HL-60 (cell line): ENCODE measurements at places on chromosomes 16 and 17.

DNA sequence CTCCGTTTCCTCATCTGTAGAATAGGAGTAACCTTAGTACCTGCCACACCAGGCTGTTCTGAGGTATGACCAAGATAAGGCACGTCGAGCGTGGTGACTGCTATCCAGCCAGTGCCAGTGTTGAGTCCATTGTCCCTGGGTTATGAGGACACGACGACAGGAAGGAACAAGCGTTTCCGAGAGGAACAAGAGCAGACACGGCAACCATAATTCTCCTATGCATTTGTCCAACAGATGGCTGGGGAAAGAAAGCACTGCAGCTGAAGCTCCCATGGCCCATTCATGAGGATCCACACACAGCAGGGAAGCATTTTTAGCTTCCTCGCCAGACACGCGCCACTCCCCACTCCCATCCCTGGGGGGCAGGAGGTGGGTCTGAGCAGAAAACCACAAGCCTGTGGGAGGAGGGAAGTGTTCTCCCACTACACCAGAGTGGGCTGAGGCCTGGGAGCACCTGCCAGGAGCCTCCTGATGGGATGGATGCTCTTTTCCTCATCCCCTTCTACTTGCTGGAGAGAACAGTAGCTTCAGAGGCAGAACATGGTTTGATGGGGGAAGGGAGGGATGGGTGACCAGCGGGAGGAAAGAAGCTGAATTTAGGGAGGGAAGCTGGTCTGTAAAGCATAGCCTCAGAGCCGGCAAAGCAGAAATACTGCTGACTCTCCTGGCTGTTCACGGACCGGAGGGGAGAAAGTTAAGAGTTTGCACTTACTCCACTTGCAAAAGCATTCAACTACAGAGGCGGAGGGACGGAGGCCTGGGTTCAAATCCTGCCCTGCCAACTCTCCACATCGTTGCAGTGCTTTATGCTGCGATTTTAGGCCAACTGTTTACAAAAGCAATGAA is 2.7 kb downstream of the COTL1 start:
- DNase-seq = peak; percentile 27

DNA sequence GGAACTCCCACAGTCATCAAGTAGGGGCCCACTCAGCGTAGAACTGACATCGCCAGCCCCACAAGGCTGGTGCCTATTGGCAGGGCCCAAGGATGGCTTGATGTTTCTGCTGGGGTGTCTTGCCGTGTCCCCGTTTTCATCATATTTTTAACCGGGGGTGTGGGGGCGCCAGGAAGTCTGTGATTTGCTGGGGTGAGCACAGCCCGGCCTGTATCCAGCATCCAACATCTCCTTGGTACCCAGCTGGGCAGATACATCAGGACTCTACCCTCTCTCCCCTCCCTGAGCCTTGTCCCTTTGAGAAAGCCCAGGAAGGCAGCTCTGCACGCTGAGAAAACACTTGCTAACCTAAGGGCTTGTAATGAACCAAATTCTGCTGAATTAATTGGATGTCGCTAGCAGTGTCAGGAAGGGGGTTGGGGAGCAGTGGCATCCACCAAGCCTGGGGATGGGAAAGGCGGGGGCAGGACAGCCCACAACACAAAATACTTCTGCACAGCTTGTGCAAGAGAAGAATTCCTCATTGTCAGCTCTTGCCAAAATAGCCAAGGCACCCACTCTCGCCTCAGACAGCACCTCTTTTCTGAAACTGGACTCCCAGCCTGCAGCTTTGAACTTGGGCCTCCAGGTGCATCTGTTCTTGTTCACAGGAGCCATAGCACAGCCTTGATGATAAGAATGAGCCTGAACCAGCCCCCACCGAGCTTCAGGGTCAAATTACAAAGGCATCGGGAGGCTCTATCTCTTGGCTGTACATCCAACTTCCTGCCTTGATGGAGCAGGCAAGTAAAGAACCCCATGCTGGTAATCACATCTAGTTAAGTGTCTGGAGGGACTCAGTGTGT is 63.7 kb upstream of the LYRM9 start:
- DNase-seq = no peak

DNA sequence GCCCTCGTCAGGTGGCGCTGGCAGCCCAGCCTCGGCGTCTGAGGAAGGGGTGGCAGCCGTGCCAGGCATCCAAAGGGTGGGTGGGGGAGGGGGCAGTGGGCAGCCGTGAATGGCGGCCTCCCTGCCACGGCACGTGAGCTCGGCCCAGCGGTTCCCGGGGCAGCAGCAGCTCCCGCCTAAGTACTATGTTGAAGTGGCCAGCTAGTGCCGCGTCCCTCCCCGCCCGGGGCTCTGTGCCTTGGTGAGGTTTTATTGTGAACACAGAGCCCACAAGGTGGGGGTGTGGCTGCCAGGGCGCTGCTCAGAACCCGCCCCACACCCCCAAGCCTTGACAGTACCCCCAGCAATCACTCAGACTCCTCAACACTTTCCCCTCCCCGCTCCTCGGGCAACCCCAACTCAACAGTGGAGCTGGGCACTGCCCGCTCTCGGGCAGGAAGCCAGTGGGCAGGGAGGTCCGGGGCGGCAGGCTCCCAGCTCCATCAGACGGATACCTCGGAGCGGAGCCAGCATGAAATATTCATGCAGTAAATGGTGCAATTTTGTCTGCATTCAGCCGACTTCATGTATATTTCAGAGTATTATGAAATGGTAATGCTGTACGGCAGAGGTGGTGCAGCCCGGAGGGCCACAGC is 80.4 kb downstream of the ENGASE start:
- no peak for DNase-seq

DNA sequence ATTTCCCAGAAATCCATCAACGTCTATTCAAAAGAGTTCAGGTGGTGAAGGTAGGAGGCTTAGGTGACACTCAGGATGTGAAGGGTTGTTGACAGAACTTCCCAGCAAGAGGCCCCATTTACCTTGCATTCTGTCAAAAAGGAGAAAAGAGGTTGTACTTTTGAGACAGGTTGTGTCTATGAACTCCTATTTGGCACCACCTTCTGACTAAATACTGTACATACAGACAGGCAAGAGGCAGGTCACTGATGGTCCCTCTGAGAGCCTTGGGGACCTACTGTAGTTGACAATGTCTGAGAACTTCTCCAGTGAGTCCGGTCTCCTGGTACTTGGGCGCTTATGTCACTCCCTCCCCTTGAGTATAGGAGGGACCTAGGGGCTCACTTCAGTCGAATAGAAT is 479.3 kb upstream of the ZFHX3 start:
- DNase-seq = no peak

DNA sequence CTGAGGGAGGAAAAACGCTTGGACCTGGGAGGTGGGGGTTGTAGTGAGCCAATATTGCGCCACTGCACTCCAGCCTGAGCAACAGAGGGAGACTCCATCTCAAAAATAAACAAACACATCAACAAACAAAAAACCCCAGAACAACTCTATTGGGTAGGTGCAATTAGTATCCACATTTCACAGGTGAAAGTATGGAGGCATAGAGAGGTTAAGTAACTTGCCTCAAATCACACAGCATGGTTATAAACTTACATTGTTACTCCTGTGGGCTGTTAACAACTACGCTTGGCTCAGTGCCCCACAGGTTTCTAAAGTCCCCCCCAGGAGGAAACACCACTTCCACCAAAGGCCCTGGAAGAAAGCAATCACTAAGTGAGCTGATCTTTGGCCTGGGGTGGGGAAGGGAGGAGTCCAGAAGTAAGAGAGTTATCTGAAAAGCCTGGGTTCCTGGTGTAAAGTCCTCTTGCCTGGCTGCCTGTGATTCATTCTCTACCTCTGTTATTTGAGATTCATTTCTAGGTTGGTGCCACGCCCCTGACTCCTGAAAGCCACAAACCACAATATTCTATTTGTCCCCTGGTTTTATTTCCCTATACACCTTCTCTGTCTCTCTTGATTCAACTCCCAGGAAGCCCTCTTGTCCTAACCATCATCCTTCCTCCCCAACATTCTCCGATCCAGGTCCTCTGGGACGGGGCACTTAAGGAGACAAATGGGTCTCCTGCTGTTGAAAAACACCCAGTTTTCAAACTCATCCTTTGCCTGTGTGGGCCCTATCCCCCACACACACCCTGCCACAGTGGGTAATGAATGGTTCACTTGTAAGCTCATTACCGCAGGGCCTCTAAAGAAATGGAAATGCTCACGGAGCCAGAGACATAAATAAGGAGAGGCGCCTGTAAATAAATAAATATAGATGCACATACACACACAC is 195.4 kb downstream of the XYLT1 start:
- DNase-seq = no peak

DNA sequence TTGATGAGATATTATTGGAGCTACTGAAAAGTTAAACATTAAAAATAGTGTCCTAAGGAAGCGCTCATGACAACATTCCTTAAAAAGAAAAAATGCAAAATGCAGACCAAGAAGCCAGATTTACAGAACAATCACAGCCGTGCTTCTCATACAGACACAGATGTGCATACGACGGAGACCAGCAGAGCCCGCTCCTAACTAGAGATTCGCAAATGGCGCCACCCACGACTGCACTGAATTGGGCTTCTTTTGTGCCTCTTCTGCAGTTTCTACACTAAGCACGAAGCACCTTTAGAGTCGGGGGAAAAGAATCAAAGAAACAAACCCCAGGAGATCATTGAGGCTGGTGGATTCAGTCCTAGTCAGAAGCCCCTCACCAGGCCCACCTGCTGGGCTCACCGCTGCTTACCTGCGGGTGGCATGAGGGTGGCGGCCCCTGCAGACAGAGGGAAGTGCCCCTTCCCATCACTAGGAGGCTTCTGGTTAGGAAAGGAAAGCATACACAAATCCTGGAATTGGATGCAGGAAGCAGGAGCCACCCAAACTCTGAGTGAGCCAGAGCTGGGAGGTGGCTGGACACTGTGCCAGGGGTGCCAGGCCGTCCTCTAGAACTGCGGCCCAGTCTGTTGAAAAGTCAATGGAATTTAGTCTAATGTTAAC is 64.9 kb upstream of the CHMP6 start:
- DNase-seq = no peak

GRCh38 chr16:496097-496886 is 31.2 kb upstream of the CAPN15 start:
- no peak for DNase-seq

GRCh38 chr16:23876256-23876896 is 40.6 kb downstream of the PRKCB start:
- no peak for DNase-seq

GRCh38 chr16:27315333-27316037 is 1.7 kb downstream of the IL4R start:
- DNase-seq = peak; percentile 87

- no peak for DNase-seq
These were observed 12.1 kb downstream of the METRNL start for GRCh38 chr17:83091257-83092141.

DNA sequence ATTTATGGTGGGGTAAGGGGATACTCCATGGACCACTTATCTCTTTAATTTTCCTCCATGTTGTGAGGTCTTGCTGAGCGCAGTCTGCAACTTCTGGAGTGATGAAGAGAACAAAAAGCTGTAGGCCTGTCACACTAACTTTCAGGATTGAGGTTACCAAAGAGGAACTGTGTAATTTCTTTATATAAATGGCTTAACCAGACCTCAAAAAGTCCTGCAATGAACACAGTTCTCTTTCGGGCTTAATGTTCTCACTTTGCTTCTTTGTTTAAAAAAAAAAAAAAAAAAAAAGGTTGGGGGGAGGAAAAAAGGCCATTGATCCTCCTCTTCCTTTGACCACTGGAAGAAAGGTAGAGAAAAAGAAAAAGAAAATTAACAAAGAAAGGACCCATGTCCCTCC is 86.8 kb upstream of the SOX9 start:
- no peak for DNase-seq

- DNase-seq = no peak
These were observed 41.0 kb downstream of the TUBD1 start for GRCh38 chr17:59851439-59852375.

DNA sequence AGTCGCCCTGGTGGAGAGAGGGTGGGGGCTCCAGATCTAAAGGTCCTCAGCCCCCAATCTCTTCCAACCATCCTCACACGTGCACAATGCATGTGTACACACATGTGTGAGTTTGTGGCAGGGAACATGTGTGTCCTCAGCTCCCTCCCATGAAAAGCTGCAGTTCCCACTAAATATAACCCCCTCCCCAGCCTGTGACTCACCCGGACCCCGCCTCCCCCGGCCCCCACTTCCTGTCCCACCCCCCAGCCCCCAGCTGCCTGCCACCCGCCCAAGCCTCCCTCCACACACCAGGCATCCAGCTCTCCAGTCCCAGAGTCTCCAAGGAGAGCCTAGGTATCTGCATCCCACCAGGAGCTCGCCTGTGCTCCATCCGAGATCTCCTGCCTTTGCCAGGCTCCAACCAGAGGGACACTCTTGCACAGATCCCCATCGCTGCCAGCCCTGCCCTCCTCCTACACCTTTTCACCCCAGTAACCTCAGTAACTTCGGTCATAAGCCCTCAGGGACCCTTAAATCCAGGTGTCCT is 3.9 kb downstream of the DLG4 start:
- DNase-seq = no peak

- DNase-seq = no peak
These were observed 4.4 kb downstream of the PRSS36 start for GRCh38 chr16:31145398-31145990.

DNA sequence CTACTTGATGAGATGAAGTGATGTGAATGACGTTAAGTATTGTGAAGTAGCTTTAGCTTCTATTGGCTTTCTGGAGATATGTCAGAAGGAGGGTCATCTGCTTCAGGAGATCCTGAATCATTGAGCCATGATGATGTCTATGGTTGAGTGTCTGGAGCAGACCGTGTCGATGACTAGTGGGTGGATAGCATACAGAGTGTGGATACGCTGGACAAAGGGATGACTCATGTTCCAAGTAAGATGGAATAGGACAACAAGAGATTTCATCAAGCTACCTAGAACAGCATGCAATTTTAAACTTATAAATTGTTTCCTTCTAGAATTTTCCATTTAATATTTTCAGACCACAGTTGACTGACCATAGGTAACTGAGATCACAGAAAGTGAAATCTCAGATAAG is 116.1 kb upstream of the RBBP6 start:
- no peak for DNase-seq

DNA sequence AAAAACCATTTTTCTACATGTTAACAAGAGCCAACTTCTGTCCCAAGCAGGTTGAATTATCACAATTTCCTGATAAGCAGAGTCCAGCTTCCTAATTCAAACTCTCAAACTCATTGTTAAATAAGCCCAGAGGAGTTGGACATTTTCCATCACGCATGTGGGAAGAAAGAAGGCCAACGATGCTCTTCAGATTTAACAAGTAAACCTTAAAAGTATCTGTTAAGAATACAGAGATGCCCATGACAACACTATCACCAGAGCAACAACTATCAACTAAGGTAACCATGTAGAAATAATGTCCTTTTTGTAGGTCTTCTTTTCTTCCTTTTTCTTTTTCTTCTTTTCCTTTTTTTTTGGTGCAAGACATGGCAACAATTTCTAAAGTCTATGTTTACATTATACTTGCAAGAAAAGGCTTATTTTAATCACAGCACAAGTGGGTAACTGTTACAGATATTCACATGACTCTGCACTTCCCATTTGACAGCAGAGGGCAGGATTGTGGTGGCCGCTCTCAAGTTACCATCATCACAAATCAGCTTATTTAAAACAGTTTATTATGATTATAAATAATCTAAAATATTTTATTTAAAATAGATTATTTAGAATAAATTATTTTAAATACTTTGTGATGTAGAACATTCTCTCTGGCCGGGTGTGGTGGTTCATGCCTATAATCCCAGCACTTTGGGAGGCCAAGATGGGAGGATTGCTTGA is 35.7 kb upstream of the DHRS7B start:
- DNase-seq = no peak
